ENCODE measurements at places on chromosomes 1 and 21.
A peak's percentile ranks its signal among the peaks of the same experiment; 100 is the strongest.

DNA sequence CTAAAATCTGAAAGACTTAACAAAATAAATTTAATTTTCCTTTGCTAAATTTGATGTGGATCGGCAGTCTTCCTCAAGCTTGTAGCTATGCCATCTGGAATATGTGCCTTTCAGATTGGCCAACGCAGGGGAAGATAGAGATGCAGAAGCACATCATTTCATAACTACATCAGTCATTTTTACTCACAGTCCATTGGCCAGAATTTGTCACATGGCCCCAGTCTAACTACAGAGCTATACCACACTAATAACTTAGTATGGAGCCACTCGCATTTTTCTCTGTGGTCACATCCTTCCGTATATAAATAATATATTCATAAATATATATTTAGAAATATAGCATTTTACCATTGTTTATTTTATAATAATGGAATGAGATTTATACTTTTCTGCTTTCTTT, 59.0 kb upstream of the PRRX1 start:
- no peak for DNase-seq

- DNase-seq = no peak
These were observed 88.5 kb upstream of the DAB1 start for GRCh38 chr1:57512386-57512785.

- DNase-seq = no peak
These were observed 4.0 kb upstream of the CDA start for GRCh38 chr1:20584890-20585289.

- DNase-seq = peak; percentile 75
These were observed 8.1 kb upstream of the INKA2 start for GRCh38 chr1:111747282-111747734.

GRCh38 chr21:21688889-21689288, 690.7 kb downstream of the NCAM2 start:
- DNase-seq = peak; percentile 14

- DNase-seq = no peak
These were observed 299.2 kb downstream of the GPATCH2 start for GRCh38 chr1:217331698-217332097.

DNA sequence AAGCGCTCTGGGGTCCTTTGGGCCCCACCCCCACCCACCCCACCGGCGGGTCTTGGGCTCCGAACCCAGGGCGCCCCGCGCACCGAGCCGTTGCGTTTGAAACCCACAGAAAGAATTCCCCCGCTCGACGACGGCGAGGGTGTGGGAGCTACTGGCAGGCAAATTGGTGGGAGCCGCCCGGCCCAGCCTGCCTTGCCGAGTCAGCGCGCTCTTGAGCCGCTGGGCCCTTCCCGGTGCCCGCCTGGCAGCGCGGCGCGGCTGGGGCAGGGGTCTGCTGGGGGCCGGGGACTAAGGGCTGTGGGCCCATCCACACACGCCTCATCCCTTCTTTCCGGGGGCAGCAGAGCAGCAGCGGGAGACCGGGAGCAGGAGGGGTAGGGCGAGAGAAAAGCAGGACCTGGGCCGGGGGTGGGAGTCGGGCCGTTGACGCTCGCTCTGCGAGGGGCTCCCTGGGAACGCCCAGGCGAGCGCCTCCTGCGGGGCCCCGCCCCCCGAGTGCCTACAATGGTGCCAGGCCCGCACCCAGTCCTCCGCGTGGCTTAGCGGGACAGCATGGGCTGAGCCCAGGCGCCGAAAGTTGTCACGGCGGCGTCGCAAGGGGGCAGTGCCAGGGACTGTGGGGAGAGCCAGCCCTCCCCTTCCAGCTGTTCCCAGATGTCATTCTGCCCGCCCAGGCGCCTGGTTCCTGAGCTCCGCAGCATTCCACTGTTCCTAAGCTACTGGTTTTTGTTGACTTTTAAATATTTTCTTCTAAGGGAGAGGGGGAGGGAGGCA, at the start of gene C1orf94:
Gene C1orf94 (plus strand): TSS at position 78 of the 774 bp plus-strand sequence. CDS start 883 bp downstream, outside the sequence.
- no peak for DNase-seq

- no peak for DNase-seq
These were observed 15.9 kb downstream of the TXNIP start for GRCh38 chr1:145980457-145980994.

DNA sequence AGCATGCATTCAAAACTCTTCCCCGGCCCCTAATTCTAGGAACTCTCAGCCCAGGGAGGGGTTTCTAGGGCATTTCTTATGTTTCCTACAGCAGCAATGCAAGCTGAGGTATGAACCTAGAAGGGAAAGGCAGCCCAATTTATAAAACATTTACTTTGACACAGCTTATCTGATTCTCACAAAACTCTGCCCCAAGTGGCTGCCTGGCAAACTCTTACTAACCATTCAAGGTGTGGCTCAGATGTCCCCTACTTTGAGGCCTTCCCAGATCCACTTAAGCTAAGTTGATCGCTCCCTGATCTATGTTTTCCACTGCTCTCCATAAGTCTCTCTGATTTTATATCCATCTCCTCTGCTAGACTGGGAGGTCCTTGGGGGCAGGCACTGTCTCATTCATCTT, 35.4 kb downstream of the AK2 start:
- no peak for DNase-seq

- no peak for DNase-seq
These were observed 12.4 kb downstream of the SAMSN1 start for GRCh38 chr21:14533499-14534428.

DNA sequence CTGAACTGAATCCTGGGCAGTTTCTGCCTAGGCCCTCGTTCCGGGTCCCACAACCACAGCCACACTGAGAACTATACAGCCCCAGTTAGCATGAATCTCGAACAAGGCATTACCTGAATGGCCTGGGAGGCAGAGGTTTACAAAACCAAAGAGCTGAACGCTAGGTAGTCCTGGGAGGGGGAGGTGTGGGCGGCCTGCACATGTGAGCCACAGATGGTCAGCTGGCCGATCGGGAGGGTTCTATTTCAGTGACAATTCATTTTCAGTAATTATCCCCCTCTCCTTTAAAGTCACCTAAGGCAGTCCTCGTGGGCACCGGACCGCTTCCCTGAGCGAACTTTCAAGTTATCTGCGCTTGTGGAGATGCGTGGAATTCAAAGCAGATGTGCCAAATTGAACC, 111.9 kb downstream of the GLIS1 start:
- no peak for DNase-seq

GRCh38 chr1:209692745-209693504, 11.7 kb upstream of the HSD11B1 start:
- peak; percentile 72 for DNase-seq

GRCh38 chr1:83692524-83693381, 306.2 kb downstream of the TTLL7 start:
- peak; percentile 92 for DNase-seq

DNA sequence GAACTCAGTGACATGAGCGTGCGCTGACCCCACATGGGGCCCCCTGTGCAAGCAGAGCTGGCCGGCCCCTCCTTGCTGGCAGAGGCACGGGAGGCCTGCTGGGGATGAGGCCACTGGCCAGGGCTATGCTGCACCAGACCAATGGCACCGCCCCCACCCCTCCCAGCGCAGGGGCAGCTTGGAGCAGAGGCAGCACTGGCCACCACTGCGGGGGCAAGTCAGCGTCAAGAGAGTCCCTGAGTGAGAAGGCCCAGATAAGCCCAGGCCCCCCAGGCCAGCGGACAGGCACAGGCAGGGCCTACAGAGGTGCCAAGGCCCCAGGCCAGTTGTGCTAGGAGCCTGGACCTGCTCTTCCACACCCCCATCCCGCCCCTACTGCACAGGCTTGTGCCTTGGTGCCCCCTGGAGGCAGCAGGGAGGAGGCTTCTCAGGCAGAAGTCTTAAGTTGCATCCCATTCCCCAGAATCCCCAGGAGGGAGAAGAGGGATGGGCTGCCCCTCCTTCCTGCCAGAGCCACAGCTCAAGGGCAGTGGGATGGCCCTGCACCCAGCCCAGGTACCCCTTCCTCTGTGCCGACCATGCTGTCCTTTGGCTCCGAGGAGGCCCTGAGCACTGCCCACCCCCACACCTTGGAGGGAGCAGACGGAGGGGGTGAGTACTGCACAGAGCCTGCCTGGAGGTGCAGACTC, 35.8 kb downstream of the EPHX1 start:
- DNase-seq = peak; percentile 65

GRCh38 chr1:58979677-58980076, 195.8 kb upstream of the JUN start:
- no peak for DNase-seq

- no peak for DNase-seq
These were observed 6.7 kb downstream of the ROR1 start for GRCh38 chr1:63780565-63780964.

- no peak for DNase-seq
These were observed 34.6 kb downstream of the COQ8A start for GRCh38 chr1:226974544-226975258.

DNA sequence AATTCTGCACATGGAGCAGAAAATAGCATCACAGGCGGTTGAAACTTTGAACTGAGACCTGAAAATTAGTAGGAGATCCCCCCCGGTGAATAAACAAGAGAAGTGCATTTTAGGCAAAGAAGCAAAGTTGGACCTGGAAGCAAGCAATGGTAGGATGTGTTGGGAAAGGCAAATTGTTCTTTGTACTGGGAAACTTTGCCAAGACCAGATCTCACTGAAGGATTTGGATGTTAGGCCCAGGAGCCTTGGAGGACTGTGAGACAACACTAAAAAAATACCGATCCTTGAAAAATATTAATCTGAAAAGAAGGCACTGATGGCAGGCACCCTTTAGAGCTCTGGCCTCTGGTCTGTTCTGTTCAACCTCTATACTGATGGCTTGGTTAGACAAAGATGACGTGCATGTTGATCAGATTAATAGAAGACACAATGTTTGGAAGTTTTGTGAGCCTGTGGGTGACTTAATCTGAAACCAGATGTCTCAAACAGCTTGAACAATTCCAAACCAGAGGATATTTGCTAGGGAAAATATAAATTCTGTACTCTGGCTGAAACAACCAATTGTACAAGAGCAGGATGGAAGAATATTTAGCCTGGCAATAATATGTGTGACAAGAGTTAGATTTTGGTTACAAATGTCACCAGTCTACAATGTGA, 108.4 kb downstream of the ROR1 start:
- no peak for DNase-seq

- peak; percentile 80 for DNase-seq
These were observed 61.1 kb downstream of the XCL1 start for GRCh38 chr1:168637350-168637991.

GRCh38 chr1:11559591-11559970, 80.6 kb downstream of the DISP3 start:
- no peak for DNase-seq

- DNase-seq = peak; percentile 91
These were observed 25.1 kb upstream of the TSPEAR start for GRCh38 chr21:44736291-44737004.

DNA sequence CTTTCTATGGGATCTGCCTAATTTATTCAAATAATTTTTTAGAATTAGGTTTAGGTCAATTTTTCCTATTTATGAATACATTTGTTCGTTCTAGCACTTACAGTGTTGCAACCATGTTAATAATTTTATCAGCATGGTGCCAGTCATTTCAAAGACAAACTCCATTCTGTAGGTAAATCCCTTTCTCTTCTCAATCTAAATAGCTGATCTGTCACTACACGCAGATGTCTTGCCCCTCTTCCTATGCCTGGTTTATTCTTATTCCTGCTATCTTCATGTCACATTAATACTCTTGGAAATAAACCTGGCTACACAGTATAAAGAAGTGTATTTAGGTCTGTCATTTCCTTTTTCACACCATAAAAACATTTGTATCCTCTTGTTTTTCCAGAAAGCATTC, 1172.4 kb downstream of the BRINP3 start:
- DNase-seq = no peak

GRCh38 chr1:147545133-147545532, 3.8 kb downstream of the BCL9 start:
- DNase-seq = no peak

- DNase-seq = no peak
These were observed 9.8 kb upstream of the MTFR1L start for GRCh38 chr1:25809929-25810328.

DNA sequence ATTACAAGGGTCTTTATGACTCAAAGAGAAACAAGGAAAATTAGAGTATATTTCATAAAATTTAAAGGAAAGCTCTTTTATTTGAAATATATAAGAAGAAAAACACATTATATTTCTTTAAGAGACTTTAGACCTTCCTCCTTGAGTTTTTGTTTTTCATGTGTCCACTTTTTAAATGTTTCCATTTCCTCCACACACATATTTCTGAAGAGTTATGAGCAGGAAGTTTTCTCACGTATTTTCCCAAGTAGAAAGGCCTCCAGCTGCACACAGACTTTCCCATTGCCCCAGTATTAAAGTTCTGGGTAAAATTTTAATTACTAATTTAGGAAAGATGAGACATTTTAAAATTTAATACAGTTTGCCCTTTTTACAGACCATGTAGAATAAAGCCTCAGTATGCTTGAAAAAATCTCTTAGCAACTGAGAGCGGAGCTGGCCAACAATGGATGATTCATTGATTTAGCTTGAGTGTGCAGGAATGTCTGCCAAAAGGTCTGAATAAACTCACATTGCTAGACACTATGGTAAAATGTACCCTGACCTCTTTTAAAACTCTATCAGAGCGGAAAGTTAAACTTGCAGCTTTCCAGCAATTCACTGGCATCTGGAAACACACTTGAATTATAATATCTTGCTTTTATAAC, 57.9 kb downstream of the DDAH1 start:
- no peak for DNase-seq

GRCh38 chr1:19444296-19445021, 40.9 kb downstream of the CAPZB start:
- no peak for DNase-seq

DNA sequence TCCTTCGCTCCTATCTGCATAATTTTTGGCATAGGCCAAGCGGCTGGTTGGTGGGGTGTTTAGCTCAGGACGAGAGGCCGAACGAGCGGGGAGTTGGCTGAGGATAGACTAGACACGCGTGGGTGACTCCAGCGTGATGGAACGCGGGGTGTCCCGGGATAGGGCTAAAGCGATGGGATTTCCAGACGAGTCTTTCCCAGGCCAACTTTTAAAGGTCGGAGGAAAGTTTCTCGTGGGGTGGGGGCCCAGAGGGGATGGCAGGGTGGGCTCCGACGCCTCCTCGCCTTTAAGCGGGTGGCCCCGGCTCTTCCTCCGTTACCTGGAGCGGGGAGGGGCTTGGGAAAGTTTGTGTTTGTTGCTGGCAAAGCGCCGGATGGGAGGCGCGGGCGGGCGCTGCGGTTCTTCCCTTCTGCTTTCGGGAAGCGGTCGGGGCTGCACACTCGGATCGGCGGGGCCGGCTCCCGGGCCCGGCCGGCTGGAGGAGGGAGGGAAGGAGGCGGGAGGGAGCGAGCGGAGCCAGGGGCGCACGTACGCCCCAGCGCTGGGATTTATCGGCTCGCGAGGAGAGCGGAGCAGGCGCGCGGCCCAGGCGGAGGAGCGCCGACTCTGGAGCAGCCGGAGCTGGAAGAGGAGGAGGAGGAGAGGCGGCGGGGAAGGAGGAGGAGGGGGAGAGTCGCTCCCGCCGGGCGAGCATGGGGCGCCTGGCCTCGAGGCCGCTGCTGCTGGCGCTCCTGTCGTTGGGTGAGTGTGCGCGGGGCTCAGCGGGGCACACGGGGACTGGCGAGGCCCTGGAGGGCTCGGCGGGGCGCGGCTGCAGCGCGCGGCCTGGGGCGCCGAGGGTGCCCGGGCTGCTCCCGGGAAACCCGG, at the start of gene PTGFRN:
Gene PTGFRN (plus strand): TSS at position 405 of the 867 bp plus-strand sequence. CDS start 288 bp downstream, at position 693.
- peak; percentile 70 for DNase-seq

GRCh38 chr1:941588-942383, 17.3 kb downstream of the NOC2L start:
- DNase-seq = peak; percentile 82
